ENCODE measurements at places on chromosomes 6 and 20. TPM values are rescaled to one million over a fixed set of nuclear protein-coding genes. Genes with fewer than 3 reads are reported as not detected.

SSTR4 gene
- total RNA-seq: not detected

SLC22A16 gene
- total RNA-seq: not detected

XKR7 gene
- total RNA-seq: not detected

ATP6V1G2 gene
- total RNA-seq: 5.5 TPM

WFDC12 gene
- total RNA-seq: not detected

SOX4 gene
- 0.82 TPM for total RNA-seq

CTAGE9 gene
- total RNA-seq: not detected

RSPO3 gene
- not detected for total RNA-seq

ZBTB22 gene
- total RNA-seq: 20.9 TPM

Data from activated naive CD8-positive, alpha-beta T cell treated with anti-CD3 and anti-CD28 coated beads, Interleukin-2, amount 10 ng/mL, durations not matched to agents 7 days and 5 days (primary cell).